Ureter (tissue), 1 donor: ENCODE measurements at places on chromosomes 11 and 22.

DNA sequence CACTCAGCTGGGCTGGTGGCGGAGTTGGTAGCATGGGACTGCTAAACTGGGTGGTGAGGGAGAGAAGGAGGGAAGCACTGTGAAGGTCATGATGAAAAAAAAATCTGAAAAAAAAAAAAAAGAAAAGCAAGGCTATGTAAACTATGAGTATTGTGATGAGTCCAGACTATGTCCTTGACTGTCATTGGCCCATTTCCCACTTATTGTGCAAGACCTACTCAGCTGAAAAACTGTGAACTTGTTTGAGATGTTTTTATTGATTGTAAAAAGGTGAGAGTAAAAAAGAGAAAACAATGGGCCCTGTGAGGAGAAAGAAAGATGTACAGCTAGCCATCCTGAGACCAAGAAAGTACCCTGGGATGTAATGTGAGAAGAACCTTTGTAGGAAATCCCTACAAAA is 798.4 kb upstream of the TENM4 start:
- DNase-seq, result no peak

DNA sequence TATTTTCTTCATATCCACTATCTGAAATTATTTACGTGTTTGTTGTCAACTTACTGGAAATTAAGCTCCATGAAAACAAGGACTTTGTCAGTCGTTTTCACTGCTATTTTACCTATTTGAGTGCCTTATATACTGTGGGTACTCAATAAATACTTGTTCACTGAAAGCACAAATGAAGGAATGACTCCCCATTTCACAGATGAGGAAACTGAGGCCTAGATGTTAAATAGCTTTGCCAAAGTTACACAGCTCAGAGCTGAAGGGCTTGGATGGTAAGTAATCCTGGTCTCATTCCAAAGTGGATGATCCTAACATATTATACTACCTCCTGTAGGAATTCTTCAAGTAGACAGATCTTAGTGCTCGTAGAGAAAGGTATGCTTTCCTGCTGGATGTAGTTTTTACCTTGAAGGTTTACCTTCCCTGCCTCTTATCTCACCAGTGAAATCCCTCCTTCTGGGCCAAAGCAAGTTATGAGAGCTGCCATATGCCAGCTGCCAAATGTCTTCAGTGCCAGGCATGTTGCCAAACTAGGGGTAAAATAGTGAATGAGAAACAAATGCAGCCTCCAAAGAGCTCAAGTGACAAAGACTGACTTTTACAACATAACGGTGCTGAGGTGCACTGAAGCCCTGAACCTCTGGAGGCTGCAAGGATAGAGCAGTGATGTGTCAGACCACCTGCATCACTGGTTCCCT is 129.7 kb downstream of the TRIM44 start:
- DNase-seq, result no peak

DNA sequence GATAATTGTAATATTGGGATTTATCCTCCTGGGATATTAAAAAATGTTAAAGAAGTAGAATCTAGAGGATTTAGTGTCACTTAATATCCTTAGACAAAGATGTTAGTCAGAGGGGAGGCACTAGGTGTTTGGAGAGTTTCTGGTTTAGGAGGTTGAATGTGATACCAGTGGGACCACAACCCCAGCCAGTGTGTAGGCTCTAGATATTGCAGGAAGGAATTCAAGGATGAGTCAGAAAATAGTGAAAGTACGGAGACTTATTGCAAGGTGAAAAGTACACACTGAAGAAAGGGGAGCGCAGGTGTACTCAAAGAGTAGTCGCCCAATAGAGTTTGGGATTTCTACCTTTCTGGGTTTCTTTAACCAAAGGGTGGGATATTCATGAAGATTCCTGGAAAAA is 5.7 kb upstream of the TMEM41B start:
- DNase-seq, result no peak

GRCh38 chr11:8034604-8035190 is 46.3 kb upstream of the TUB start:
- no peak for DNase-seq

GRCh38 chr11:102312667-102313066 is 4.6 kb upstream of the BIRC3 start:
- DNase-seq, result no peak

- no peak for DNase-seq
Measured at GRCh38 chr11:126743628-126744027, 256.9 kb downstream of the KIRREL3 start.

DNA sequence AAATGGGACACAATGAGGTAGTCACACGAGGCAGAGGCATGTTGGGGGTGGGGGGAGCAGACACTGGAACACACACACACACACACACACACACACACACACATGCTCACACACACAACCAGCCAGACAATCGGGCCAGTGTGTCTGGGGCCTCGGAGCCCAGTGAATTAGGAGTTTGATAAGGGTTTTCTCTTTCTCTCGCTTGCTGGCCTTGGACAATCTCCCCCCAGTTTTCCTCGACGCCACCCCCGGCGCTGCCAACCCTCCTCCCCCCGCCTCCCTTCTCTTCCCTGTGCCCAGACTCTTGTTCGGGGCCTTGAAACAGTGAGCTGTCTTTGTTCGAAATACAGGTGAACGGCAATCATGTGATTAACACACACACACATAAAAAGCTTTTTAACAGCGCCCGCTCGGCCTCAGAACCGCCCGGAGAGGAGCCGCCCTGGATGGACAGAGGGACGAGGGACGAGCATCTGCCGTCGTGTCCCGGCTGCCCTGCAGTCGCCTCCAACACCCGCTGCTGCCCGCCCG is 1.5 kb upstream of the SOX10 start:
- DNase-seq, result no peak

DNA sequence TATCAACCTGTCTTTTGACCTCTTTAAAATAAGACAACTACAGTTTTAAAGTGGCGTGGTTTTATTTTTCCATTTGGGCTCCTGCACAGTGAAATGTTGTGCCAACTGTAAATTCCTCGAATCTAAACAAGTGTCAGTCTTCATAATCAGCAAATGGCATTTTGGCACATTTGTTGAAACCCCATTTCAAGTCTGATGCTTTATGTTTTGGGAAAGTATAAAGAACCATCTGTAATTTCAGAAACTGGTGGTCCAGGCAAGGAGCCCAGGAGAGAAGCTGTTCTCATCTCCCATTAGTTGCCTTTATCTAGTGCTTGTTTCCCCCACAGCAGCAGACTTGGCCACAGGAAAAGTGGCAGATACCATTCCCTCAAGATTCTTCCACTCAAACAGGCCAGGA is 32.7 kb downstream of the VWA5A start:
- no peak for DNase-seq
